ENCODE measurements at places on chromosomes 4 and X.
A peak's percentile ranks its signal among the peaks of the same experiment; 100 is the strongest.

- H3K4me1 ChIP-seq, result no peaks in the 10 kb centered on the region
- no peak overlapping the region for H3K27ac ChIP-seq
- DNase-seq, result no peak
- H3K27me3 ChIP-seq, result no peaks in the 10 kb centered on the region
- H3K4me3 ChIP-seq, result no peak overlapping the region
Observed at GRCh38 chr4:162403419-162403818, 239.6 kb upstream of the FSTL5 start.

DNA sequence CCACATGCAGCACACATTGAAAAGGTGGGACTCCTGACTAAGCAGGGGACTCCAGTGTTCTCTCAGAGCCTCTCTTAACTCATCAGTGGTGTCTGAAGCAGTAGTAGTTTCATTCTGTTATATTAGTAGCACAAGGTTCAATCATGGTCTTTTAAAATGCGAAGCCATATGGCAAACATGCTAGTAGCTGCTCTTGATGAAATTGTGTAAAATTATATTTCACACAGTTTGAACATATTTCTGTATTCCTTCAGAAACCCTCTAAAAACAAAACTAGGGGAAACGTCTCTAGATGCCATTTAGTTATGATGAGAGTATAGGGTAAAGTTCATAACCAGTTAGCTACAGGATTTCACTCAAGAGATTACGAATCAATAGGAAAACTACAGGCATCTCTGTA, 176.9 kb downstream of the DCTD start:
- no peak overlapping the region for H3K4me3 ChIP-seq
- no peaks in the 10 kb centered on the region for H3K4me1 ChIP-seq
- no peak overlapping the region for H3K27ac ChIP-seq
- no peaks in the 10 kb centered on the region for H3K27me3 ChIP-seq
- H3K36me3 ChIP-seq, result no peaks in the 10 kb centered on the region

GRCh38 chrX:3320471-3321046, 25.9 kb downstream of the MXRA5 start:
- no peak overlapping the region for H3K4me3 ChIP-seq
- H3K27me3 ChIP-seq, result no peaks in the 10 kb centered on the region
- H3K27ac ChIP-seq, result no peak overlapping the region
- no peak for DNase-seq

GRCh38 chr4:83252782-83253405, 31.7 kb downstream of the COQ2 start:
- H3K36me3 ChIP-seq, result no peaks in the 10 kb centered on the region
- H3K27ac ChIP-seq, result no peak overlapping the region
- H3K4me3 ChIP-seq, result no peak overlapping the region
- H3K27me3 ChIP-seq, result no peaks in the 10 kb centered on the region

- no peak overlapping the region for H3K27ac ChIP-seq
- H3K27me3 ChIP-seq, result no peaks in the 10 kb centered on the region
- H3K36me3 ChIP-seq, result no peaks in the 10 kb centered on the region
- no peaks in the 10 kb centered on the region for H3K4me1 ChIP-seq
- no peak overlapping the region for H3K4me3 ChIP-seq
Observed at GRCh38 chr4:54496412-54496811, 161.3 kb upstream of the KIT start.

- H3K4me1 ChIP-seq, result peaks cover under 1% of the 10 kb centered on the region
- H3K36me3 ChIP-seq, result no peaks in the 10 kb centered on the region
- DNase-seq, result no peak
Observed at GRCh38 chrX:1486749-1487361, 34.1 kb upstream of the ASMTL start.

DNA sequence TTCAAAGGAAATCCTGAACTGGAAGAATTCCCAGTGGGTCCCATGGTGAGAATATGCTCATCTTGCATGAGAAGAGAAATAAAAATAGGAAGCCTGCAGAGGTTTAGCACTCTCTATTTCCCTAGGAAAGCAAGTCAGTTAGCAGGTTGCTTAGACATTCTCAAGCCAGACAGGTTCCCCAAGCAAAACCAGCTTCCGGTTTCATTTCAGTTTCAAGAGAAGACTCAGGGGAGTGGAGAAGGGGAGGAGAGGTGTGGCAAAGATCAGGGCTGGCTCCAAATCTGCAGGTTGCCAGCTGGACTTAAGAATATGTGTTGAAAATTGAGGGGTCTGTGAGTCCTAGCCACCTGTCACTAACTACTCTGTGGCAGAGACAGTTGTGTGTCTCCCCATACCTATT, 107.5 kb downstream of the CLNK start:
- H3K4me3 ChIP-seq, result no peak overlapping the region
- no peaks in the 10 kb centered on the region for H3K36me3 ChIP-seq
- H3K27ac ChIP-seq, result no peak overlapping the region
- H3K4me1 ChIP-seq, result no peaks in the 10 kb centered on the region

DNA sequence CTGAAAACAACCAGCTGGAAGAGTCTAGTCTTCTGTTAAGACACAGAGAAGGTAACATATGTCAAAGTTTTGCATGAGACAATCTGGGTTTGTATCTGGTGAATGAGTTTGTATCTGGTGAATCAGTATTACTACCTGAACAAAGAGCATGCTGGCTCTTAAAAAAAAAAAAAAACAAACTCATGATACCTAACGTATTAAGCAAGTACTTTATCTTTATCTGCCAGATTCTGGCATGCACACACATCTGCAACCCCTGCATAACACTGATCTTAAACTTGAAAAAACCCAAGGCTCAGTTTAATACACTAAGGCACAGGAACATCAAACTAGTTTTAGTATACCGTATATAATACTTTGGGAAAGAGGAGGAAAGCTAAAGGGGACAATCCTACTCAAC, 5.8 kb downstream of the YTHDC1 start:
- no peak overlapping the region for H3K4me3 ChIP-seq
- H3K4me1 ChIP-seq, result peaks cover 2% of the 10 kb centered on the region
- no peaks in the 10 kb centered on the region for H3K36me3 ChIP-seq
- H3K27ac ChIP-seq, result no peak overlapping the region
- H3K27me3 ChIP-seq, result no peaks in the 10 kb centered on the region

DNA sequence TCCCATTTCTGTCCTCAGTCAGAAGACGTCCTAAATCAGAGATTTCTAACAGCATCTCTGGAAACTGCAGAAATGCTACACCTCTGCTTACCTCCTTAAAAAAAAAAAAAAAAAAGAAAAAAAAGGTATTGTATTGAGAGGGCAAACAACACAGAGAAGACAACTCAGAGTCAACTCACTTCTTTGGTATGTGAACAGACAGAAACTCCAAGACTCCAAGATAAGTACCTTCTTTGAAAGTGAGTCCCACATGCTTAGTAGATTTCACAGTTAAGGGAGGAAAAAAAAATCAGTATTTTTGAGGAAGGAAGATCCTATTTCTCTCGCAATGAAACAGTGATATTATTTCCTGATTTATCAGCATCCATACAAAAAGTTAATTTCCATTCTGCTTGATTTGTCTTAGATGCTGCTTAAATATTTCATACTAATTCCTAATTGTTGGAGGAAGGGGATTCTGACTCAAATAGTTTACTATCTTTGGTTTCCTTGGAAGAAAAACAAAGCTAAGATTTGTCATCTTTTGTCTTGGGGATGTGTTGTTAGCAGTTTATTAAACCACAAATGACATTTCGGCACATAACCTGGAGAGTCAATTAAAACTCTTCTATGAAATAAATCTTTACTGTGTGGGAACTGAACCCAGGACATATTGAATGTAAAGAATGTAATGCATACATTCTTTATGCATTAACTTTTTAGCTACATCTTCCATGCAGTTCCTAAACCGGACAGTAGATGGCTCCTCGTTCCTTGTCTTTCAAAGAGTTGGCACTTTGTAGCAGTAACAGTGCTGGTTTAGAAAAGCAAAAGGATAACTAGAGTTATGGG, 4.7 kb downstream of the RASGEF1B start:
- no peaks in the 10 kb centered on the region for H3K36me3 ChIP-seq
- no peak overlapping the region for H3K4me3 ChIP-seq
- peak; percentile 72 for DNase-seq
- no peak overlapping the region for H3K27ac ChIP-seq

DNA sequence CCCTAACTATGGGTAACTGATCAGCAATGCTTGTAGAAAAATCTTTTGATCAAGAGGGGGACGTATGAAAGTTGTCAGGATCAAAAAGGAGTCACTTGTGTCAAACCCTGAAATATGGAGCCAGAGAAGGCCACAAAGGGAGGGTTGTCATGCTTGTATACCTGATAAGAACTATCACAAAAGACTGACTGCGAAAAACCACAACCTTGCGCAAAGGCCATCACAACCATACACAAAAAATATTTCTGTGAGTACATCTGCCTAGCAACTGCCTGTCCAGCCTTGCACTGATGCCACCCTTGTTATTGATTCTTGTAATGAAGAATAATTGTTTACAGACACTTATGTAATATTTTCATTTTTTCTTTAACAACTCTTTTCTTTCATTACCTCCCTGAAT, 22.8 kb upstream of the EIF4E start:
- no peaks in the 10 kb centered on the region for H3K36me3 ChIP-seq
- H3K4me3 ChIP-seq, result no peak overlapping the region
- no peaks in the 10 kb centered on the region for H3K27me3 ChIP-seq
- DNase-seq, result no peak

DNA sequence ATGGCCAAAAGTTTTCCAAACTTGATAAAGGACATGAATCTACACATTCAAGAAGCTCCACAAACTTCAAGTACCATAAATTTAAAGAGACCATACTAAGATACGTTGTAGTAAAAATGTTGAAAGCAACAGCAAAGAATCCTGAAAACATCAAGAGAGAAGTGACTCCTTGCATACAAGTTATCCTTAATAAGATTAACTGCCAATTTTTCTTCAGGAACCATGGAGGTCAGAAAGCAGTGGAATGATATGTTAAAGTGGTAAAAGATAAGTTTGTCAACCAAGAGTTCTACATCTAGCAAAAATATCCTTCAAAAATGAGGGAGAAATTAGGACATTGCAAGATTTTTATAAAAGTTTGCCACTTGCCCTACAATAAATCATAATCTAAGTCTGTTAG, 43.3 kb downstream of the BMP15 start:
- no peaks in the 10 kb centered on the region for H3K27me3 ChIP-seq
- no peak overlapping the region for H3K4me3 ChIP-seq
- no peaks in the 10 kb centered on the region for H3K4me1 ChIP-seq
- H3K27ac ChIP-seq, result no peak overlapping the region

DNA sequence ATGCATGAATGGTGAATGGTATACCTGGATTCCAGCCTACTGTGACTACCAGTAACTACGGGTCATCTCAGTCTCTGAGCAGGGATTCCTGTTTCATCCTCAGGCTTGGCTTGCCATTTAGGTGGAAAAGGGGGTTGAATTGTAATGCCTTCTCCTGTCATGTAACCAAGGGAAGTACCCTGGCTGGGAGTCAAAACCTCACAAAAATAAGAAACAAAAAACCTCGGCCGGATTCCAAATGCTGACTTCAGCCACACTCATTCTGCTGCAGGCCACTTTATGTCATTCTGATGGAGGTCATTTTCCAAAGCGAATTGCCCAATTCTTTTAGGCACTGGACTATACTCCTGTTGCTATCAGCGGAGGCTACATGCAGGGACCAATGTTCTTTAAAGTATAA, 324.7 kb downstream of the LDB2 start:
- H3K4me1 ChIP-seq, result peaks cover 7% of the 10 kb centered on the region
- no peaks in the 10 kb centered on the region for H3K27me3 ChIP-seq
- peak; percentile 88 for DNase-seq

GRCh38 chrX:136121788-136122187, 25.5 kb upstream of the FHL1 start:
- no peaks in the 10 kb centered on the region for H3K4me1 ChIP-seq
- H3K36me3 ChIP-seq, result no peaks in the 10 kb centered on the region
- H3K27me3 ChIP-seq, result no peaks in the 10 kb centered on the region
- no peak overlapping the region for H3K27ac ChIP-seq
- DNase-seq, result no peak

DNA sequence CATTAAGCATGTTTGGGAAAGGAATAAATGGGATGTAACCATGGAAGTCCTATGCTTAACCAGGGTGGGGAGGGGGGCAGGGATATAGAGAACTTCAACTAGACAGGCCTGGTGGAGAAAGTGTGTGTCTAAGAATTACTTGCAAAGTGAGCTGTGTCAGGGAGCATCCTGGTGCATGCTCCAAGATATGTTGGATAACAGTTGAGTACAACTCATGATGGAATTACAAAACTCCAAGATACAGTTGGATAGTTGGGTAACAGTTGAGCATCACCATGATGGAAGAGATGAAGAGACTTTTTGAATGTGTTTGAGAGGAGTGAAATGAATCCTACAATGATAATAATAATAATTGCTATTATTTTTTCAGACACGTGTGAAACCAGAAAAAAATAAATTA, 26.1 kb upstream of the ACSL1 start:
- H3K4me1 ChIP-seq, result no peaks in the 10 kb centered on the region
- H3K4me3 ChIP-seq, result no peak overlapping the region
- no peak overlapping the region for H3K27ac ChIP-seq
- H3K27me3 ChIP-seq, result no peaks in the 10 kb centered on the region
- DNase-seq, result no peak

GRCh38 chrX:42824541-42824940, 46.6 kb upstream of the PPP1R2C start:
- H3K36me3 ChIP-seq, result no peaks in the 10 kb centered on the region
- H3K27ac ChIP-seq, result no peak overlapping the region
- H3K27me3 ChIP-seq, result no peaks in the 10 kb centered on the region

- no peak for DNase-seq
- H3K4me1 ChIP-seq, result peaks cover 16% of the 10 kb centered on the region
- peaks cover 83% of the 10 kb centered on the region for H3K27me3 ChIP-seq
Observed at GRCh38 chrX:641671-642435, 11.3 kb downstream of the SHOX start.

DNA sequence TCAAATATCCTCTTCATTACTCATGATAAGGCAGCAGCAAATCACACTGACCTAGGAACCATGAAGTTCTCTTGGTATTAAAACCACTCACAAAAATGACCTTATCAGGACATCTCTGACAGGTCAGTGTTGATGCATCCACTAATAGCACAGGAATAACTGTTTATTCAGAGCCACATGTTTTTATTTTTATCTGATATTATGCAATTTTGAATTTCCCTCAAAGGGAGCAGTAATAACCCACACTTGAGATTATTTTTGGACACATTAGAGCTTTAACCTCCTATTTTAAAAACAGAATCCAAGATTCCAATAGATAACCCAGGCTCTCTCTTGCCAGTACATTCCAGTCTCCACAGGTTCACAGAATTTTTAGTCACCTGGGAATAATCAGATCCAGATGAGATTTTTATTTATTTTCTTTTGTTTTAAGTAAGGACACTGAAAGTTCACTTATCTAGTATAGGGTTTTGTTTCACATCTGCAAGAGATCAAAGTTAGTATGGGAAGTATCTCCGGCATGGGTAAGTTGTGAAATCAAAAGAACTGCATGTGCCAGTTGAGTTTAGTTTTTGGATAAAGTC, 36.3 kb upstream of the MYOZ2 start:
- H3K36me3 ChIP-seq, result no peaks in the 10 kb centered on the region
- DNase-seq, result no peak
- no peaks in the 10 kb centered on the region for H3K4me1 ChIP-seq
- no peak overlapping the region for H3K4me3 ChIP-seq
- no peak overlapping the region for H3K27ac ChIP-seq

GRCh38 chr4:180710628-180711337, 1532.4 kb upstream of the TENM3 start:
- DNase-seq, result no peak
- no peak overlapping the region for H3K4me3 ChIP-seq
- no peaks in the 10 kb centered on the region for H3K36me3 ChIP-seq
- no peak overlapping the region for H3K27ac ChIP-seq

GRCh38 chrX:151000861-151001331, 17.8 kb downstream of the HMGB3 start:
- H3K4me3 ChIP-seq, result no peak overlapping the region
- DNase-seq, result no peak
- H3K36me3 ChIP-seq, result no peaks in the 10 kb centered on the region
- no peaks in the 10 kb centered on the region for H3K27me3 ChIP-seq
- H3K4me1 ChIP-seq, result no peaks in the 10 kb centered on the region

GRCh38 chrX:113868177-113868576, 715.7 kb upstream of the HTR2C start:
- peaks cover 6% of the 10 kb centered on the region for H3K27me3 ChIP-seq
- H3K4me3 ChIP-seq, result no peak overlapping the region
- H3K4me1 ChIP-seq, result no peaks in the 10 kb centered on the region
- no peak overlapping the region for H3K27ac ChIP-seq
